GM23248 (cell line): ENCODE measurements at places on chromosomes 7 and 10. TPM values are rescaled to one million over a fixed set of nuclear protein-coding genes. Genes with fewer than 3 reads are reported as not detected.

- no peaks in the 10 kb centered on the region; the same call in 1 of the 2 replicates for H3K36me3 ChIP-seq
- no peak for DNase-seq
- H3K4me1 ChIP-seq: peaks cover 7% of the 10 kb centered on the region; the same call in 1 of the 2 replicates
- no peak overlapping the region for H3K27ac ChIP-seq
- no peaks in the 10 kb centered on the region for H3K27me3 ChIP-seq
Measured at GRCh38 chr7:56077681-56078080, 13.6 kb downstream of the SUMF2 start.

KCNIP2 gene
- polyA plus RNA-seq: 0.15 and 0.24 TPM in 2 replicates

DNA sequence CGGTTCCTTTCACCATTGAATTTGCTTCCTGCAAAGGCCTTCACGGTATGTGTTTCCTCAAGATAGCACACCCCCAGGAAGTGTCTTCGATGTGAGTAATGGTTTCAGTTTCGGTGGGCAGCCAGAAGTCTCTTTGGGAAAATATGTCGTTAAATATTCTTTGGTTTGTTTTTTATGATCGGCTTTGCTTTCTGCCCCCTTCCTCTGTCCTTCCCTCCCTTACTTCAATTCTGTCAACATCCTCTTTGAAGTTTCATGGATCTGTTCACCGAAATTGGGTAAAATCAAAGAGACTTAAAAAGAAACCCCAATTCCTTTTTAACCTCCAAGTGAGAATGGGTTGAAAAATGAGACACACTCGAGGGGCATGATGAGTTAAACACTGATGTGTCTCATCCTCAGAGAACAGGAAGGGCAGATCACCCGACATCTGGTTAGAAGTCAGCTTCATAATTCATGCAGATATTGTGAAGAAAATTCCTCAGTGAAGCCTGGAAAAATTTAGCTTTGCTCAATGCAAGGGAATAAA, 170.8 kb upstream of the HABP2 start:
- H3K36me3 ChIP-seq: no peaks in the 10 kb centered on the region
- DNase-seq: peak; percentile 84
- no peaks in the 10 kb centered on the region for H3K27me3 ChIP-seq
- peak overlapping the region; percentile 87 for H3K27ac ChIP-seq

DNA sequence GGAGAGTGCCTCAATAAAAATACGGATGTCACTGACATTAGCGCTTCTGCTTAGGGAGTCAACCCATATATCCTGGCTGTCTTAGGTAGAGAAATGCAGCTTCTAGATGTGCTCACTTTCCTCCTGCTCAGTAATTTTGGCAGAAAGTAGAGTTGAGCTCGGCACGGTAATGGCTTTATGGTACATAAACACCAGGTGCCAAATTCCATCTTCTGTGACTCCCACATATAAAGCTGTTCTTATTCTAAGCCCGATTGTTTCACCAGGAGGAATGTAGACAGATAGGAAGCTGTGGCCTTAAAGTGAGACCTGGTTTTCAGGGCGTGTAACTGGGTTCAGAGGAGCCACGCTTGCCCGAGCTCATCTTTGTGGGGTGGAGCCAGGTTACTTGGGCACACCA, 143.7 kb downstream of the CREB5 start:
- H3K36me3 ChIP-seq: no peaks in the 10 kb centered on the region
- H3K27ac ChIP-seq: no peak overlapping the region
- H3K27me3 ChIP-seq: no peaks in the 10 kb centered on the region
- H3K4me1 ChIP-seq: peaks cover 7% of the 10 kb centered on the region
- DNase-seq: no peak

GRCh38 chr7:134378562-134378961, 61.8 kb upstream of the SLC35B4 start:
- H3K36me3 ChIP-seq: no peaks in the 10 kb centered on the region
- H3K27me3 ChIP-seq: no peaks in the 10 kb centered on the region
- H3K4me3 ChIP-seq: no peak overlapping the region
- DNase-seq: no peak

DNA sequence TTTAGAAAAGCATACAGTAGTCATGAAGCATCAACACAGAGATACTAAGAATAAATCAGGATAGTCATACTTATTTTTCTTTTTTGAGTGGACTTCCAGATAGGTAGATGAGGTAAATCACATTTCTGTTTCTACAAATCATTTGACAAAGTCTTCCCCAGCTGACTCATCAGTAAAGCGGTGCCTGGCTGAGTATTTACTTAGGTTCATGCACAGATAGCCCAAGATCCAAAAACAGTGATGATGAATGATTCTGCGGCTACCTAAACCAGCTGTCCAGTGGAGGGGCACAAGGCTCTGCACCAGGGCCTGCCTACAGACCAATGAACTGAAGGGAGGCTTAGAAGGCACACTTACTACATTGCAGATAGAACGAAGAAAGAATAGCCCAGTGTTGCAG, 113.1 kb downstream of the PARP12 start:
- H3K27ac ChIP-seq: no peak overlapping the region
- peaks cover 20% of the 10 kb centered on the region; the same call in 1 of the 2 replicates for H3K27me3 ChIP-seq
- DNase-seq: no peak
- H3K36me3 ChIP-seq: no peaks in the 10 kb centered on the region

GRCh38 chr10:96919785-96920430, 87.8 kb downstream of the LCOR start:
- H3K27me3 ChIP-seq: no peaks in the 10 kb centered on the region
- DNase-seq: peak; percentile 1
- H3K36me3 ChIP-seq: no peaks in the 10 kb centered on the region
- H3K4me3 ChIP-seq: no peak overlapping the region
- H3K27ac ChIP-seq: no peak overlapping the region

DNA sequence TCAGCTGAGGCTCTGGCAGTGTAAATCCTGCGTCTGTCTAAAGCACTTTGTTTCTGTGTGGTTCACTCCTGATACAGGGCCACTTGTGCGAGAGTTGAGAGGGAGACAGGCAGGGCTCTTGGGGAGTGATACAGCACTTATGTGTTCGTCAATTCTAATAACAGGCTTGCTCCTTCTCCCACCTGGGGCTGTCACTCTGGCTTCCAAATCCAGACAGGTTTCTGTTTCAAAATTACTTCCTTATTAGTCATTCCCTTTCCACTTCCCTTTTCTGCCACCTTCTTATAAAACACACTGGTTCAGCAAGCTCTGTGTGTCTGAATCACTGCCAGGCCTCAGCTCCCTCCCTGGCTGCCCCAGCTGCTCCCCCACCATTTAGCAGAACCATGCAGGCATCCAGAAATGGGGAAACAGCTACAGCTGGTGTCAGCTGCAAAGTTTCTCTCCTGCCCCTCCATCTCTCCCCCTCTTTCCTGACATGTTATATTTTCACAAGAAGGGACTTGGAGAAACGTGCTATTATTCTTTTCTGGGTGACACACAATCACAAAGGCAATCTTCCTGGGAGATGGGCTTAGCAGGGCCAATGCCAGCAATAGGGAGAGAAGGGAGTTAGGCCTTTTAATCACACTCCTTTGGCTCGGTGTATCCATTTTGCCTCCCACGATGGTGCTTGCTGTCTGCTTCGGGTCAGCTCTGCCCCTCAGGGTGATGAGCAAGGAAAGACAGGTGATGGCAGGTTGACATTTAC, 58.4 kb upstream of the ZNRF2 start:
- no peak overlapping the region for H3K27ac ChIP-seq
- DNase-seq: peak; percentile 53
- peaks cover 7% of the 10 kb centered on the region; the same call in 1 of the 2 replicates for H3K27me3 ChIP-seq
- H3K4me3 ChIP-seq: no peak overlapping the region

SEMA4G gene
- polyA plus RNA-seq: 0.44 and 1.1 TPM in 2 replicates

PNLIP gene
- not detected in 2 replicates for polyA plus RNA-seq

THSD7A gene
- polyA plus RNA-seq: 0.01 TPM in 1 of 2 replicates, not detected in the other

DNA sequence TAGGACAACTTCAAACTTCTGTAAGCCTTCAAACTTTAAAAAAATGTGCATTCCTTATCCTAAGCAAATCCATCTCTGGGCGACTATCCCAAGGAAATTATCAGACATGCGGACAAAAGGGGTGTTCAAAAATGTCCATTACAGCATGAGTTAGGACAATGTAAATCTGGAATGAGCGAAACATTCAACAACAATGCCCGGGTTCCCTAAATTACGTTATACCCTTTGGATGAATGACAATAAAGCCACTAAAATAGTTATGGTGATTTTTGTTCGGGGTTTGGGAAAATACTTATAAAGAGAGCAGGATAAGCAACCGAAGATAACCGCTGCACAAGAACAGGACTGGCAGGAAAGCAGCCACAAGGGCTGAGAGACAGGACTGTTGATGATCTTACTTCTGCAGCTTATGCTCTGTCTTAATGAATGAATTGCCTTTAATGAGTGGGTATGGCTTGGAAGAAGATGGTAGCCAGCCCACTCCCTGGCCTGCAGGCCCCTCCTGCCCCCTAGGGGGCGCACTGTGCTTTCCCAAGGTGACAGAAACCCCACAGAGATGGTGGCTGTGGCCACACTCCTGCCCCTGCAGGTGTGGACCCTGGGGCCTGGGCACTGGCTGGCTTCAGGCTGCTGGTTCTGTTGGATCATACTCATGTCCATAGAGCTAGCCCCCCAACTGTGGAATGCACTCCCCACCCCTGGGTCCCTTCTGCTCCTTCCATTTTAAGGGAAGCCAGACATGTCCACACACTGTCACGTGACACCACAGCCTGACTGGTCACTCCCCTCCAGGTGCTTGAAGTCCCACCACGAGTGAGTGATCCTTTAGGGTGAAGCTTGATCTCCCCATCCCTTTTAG, 45.0 kb downstream of the ZCCHC24 start:
- H3K27me3 ChIP-seq: no peaks in the 10 kb centered on the region
- peak overlapping the region; percentile 53; the same call in 1 of the 2 replicates for H3K4me3 ChIP-seq
- no peaks in the 10 kb centered on the region for H3K36me3 ChIP-seq

DOCK1 gene
- 21.2 and 22.8 TPM in 2 replicates for polyA plus RNA-seq

DNA sequence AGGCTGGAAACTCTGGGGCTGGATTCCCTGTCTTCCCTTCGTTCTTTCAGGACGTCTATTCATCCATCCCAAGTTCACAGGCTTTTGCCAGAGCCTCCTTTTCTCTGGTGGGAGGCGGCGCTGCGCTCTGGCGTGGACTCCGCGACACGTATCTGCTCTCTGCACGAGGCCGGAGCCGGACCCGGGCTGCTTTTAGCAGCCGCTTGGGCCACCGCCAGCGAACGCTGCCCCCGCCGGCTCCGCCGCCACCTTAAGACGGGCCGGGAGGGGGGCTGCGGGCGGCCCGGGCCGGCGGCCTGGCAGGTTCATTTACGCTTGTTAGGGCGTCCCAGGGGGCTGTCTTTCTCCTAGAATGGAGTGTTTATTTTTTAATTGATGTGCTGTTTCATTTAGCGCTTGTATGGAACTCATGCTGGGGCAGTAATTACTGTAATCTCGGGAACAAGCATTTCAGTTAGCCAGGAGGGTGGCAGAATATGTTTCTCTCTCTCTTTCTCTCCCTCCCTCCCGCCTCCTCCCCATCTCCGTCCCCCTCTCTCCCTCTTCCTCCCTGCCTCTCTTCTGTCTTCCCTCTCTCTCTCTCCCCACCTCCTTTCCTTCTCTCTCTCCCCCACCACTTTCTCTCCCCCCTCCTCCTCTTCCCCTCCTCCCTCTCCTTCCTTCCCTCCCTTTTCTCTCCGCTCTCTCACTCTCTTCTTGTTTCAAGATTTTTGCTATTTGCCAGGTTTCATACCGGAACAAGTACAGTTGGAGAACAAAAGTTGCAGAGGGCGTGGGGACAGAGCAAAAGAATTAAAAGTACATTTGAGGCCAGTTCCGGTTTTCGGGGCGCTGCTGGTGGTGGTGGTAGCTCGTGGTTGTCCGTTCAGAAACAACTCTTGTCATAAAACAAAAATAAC, 1.3 kb upstream of the FZD8 start:
- no peaks in the 10 kb centered on the region for H3K36me3 ChIP-seq
- no peaks in the 10 kb centered on the region for H3K27me3 ChIP-seq
- DNase-seq: peak; percentile 86
- H3K27ac ChIP-seq: peak overlapping the region; percentile 35
- H3K4me3 ChIP-seq: peak overlapping the region; percentile 78

UBE2D1 gene
- 31.9 and 33.4 TPM in 2 replicates for polyA plus RNA-seq
